ENCODE measurements at places on chromosomes 1 and 21. TPM values are rescaled to one million over a fixed set of nuclear protein-coding genes. Genes with fewer than 3 reads are reported as not detected.

- DNase-seq, result no peak
These were observed 47.3 kb upstream of the COL18A1 start for GRCh38 chr21:45357436-45358260.

DNA sequence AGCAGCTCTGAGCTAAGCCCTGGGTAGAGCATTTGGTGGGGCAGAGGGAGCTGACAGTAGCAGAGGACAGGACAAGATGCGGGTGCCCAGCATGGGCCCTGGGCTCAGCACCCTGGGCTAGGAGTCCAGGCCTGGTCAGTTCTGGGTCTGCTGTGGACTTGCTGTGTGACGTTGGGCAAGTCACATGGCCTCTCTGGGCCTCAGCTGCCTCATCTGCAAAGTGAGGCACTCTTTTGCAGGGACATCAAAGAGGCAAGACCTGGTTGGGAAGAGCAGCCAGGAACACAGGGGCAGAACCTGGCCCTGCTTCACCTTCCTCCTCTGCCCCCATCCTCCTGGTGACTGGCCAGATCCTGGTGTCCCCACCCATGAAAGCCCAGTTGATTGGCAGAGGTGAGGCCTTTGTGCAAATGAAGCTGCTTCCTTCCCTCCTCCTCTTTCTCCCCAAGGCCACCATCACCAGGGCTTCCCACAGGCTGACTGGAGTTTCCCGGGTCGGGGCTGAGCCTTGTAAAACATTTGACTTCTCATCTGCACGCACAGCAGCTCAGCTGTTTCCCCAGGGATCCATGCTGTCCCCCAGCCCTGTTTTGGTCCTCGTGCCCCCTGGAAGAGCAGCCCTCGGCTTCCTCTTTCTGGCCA, 350.5 kb downstream of the MATN1 start:
- no peak for DNase-seq

- DNase-seq, result no peak
These were observed 116.1 kb upstream of the GORAB start for GRCh38 chr1:170415710-170416372.

- DNase-seq, result no peak
These were observed 149.9 kb upstream of the ZNF648 start for GRCh38 chr1:182211386-182211785.

GRCh38 chr1:212315907-212316306, 30.7 kb downstream of the PPP2R5A start:
- peak; percentile 45 for DNase-seq

- no peak for DNase-seq
These were observed 722.2 kb downstream of the MATN1 start for GRCh38 chr1:30001011-30001731.

- DNase-seq, result peak; percentile 90
These were observed 11.1 kb downstream of the RNF19B start for GRCh38 chr1:32953495-32953894.

GRCh38 chr1:233885196-233885920, 19.1 kb upstream of the SLC35F3 start:
- peak; percentile 81 for DNase-seq

DNA sequence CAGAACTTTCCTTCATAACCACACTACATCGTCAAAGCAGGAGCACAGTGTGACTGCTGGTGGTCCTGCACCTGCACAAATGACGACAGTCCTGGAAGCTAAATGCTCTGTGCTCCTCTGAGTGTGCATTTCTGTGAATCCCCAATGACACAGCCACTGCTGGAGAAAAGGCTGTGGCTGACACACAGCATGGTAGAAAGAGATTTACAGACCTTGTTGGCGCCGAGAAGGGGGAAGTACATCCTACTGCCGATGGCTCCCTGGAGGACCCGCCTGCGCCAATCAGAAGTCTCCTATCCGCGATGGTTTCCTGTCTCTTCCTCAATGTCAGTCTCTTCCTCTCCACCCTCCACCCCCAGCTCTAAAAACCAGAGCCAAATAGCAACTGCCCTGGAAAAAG, 115.4 kb upstream of the RAB4A start:
- DNase-seq, result no peak

DNA sequence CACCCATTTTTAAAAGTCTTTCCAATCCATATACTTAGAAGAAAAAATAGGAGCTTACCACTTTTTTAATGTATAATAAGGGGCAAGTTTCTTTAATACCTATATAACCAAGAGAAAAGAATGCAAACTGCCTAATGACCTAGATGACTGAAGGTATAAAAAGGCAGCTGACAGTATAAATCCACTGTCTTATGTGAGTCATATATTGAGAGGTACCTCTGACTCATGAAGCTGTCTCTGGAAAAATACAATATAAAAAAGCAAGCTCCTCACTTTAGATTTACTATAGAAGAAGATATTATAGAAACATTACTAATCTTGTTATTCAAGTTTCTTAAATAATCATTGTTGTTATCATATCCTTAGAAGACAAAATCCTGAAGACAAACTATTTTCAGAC, 144.2 kb downstream of the VAV3 start:
- DNase-seq, result peak; percentile 73

DNA sequence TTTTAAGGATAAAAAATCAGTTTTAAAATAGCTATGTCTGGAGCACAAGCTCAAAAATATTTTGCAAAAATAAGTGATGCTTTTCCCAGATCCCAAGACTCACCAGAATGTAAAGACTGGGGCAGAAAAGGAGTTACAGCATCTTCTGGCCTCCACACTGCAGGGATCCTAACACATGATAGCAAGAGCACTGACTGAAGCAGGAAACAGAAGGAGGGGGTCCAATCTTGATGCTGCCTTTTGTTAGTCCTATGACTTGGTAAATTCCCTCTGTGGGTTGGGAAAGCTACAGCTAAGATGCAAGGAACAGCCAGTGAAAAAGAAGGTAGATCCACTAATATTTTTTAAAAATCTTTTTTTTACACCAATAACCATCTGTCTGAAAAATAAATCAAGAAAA, 54.2 kb upstream of the TNR start:
- DNase-seq, result no peak

- peak; percentile 46 for DNase-seq
These were observed 47.5 kb upstream of the CRNN start for GRCh38 chr1:152461544-152461943.

- DNase-seq, result no peak
These were observed 13.4 kb upstream of the B3GALT5 start for GRCh38 chr21:39599191-39599970.

DNA sequence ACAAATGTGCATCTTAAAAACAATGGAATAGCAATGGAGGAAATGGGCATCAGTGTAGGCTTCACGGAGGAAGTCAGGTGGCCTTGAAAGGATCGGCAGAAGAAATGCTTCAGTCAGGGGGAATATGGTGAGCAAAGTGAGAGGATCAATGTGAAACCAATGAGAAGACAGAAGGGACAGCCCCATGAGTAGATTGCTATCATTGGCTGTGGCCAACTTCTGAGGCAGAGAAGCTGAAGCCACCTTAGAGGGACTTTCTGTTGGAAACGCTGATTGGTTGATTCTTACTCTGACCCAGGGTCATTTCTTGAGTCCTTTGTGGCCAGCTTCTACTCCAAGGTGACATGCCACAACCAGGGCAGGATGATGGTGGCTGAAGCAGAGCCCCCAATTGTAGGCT, 130.7 kb upstream of the ZNF648 start:
- DNase-seq, result no peak

DNA sequence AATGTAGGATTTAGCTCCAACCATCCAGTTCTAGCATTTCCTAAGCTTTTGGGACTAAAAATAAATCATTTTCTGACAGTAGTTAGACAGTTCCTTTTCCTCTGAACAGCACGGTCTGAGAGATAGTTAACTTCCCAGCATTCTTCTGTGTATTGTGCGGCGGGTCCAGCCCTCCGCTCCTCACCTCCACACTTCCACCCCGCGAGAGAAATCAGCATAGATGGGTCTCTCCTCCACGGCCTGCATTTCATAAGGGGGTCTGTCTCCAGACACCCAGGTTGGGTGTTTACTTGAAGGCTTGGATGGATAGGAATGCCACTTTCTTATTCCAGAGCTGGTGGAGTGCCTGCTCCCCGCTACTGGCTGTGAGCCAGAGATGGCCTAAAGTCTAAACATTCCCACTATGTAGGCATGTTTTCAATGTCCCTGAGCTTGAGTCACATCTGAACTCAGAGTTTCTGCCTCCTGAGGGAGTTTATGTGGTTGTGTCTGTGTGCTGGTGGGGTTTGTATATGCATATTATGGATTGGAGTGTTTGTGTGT, 38.0 kb upstream of the PPP2R5A start:
- DNase-seq, result no peak

DNA sequence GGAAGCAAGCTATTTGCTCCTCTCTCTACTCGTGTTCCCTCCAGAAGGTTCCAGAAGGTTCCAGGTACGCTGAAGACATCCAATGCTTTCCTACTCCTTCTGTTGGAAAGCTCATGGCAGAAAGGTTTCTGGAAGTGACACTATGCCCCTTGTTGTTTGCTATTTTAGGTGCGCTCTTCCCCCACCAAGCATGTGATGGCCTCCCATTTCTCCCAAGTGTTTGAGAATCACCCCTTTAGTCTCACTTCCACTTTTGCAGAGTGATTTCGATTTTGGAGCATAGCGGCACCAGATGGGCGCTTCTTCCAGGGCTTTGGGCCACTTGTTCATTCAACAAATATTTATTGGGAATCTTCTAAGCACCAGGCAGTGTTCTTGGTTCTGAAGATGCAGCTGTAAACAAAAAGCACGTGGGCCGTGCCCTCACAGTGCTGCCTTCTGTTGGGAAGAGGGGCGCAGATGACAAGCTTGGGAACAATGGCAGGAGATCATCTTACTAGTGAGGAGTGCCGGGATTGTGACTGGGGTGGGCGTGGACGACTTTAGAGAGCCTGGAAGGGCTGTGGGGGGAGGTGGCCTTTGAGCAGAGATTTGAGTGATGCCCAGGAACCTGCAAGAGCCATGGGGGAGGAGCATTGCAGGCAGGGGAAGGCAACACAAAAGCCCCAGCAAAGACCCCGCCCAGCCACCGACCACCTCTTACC, 43.0 kb upstream of the TARDBP start:
- no peak for DNase-seq

- DNase-seq, result peak; percentile 10
These were observed 4.1 kb downstream of the ABCD3 start for GRCh38 chr1:94422115-94422820.

- no peak for DNase-seq
These were observed 3.6 kb downstream of the KIF2C start for GRCh38 chr1:44743211-44743610.

DNA sequence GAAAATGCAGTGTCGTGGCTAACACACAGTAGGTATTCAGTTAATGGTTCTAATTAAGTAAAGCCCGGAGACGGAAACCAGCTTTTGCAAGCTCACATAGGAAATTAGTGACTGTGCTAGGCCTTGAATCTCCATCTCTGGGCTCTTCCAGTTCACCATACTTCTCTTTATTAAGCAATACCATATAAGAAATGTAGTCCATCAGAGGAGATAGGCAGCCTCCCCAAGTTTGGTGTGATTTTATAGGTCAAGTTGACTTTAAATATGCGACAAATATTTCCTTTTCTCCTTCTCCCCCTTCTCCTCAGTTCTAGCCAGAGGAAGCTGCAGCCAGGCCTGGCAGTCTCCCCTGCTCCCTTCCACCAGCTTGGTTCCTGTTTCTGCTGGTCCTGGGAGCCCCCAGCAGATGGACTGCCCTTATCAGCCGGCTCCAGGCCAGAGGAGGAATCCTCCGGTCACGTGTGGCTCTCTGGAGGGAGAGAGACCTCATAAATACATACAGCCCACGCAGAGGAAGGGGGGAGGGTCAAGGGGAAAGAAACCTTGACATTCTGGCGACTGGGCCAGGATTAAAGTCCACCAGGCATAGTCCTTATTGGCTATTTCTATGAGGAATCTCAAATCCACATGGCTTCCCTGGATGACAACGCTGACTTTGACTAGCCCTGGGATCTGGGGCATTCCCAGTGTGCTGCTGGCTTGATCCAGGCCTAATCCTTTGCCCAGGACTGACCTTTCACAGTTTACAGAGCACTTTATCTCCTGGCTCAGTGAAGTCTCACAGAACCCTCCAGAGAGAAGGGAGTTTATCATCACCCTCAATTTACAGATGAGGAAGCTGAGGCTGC, 115.1 kb upstream of the JUN start:
- no peak for DNase-seq

- no peak for DNase-seq
These were observed 46.4 kb downstream of the TOR1AIP2 start for GRCh38 chr1:179831225-179831624.

DNA sequence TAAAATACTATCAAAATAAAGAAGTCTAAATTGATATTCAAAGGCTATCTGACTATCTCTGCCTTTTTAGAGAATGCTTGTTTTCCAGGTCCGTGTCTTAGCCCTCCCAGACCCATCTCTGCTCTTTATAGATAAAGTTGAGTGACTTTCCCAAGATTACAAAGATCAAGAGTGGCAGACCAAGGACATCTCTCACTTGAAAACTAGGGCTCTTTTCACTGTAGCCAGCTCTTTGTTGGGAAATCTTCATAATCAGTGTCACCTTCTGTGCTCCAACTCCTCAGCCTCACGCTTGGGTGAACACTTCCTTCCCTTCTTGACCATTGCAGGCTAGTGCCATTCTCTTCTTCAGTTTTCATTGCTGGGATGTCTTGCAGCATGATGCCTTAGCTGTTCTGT, 211.1 kb downstream of the PBX1 start:
- no peak for DNase-seq

GRCh38 chr1:198641501-198641900, 2.7 kb downstream of the PTPRC start:
- DNase-seq, result peak; percentile 32

DNA sequence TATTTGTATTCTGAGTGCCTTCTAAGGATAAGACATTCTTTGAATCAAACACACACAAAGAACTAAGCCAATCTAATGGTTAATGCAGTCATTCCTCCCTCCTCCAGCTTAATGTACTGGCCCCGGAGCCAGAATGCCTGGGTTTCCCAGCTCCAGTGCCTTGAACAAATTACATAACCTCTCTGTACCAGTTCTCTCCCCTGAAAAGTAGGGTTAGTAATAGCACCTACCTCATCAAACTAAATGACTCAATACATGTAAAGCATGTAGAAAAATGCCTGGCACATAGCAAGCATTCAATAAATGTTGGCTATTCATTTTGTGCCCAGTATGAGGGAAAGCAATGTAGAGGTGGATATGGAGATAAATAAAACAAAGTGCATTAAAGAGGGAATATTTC, 14.0 kb downstream of the C1orf52 start:
- DNase-seq, result no peak

- DNase-seq, result no peak
These were observed 55.5 kb downstream of the CACNA1E start for GRCh38 chr1:181538836-181539235.

DNA sequence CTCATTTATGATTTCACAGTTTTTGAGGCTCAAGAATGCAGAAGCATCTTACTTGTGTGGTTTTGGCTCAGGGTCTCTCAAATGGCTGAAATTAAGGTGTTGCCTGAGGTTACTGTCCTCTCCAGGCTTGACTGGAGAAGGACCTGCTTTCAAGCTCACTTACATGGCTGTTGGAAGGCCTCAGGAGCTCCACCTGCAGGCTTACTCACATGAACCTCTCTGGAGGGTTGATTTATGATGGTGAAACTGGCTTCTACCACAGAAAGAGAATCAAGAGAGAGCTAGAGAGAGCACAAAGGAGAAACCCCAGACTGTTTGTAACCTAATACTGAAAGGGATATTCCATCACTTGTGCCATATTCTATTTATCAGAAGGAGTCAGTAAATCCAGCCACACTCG, 6.2 kb upstream of the KCNK2 start:
- peak; percentile 51 for DNase-seq

DISP3 gene
- 0.02 TPM for total RNA-seq

DEPDC1 gene
- total RNA-seq, result 55.3 TPM

HSD17B7 gene
- total RNA-seq, result 28.2 TPM

CRNN gene
- not detected for total RNA-seq

TAF1A gene
- total RNA-seq, result 14.5 TPM

KIF14 gene
- 17.3 TPM for total RNA-seq

AUNIP gene
- 12.8 TPM for total RNA-seq

S100A7 gene
- total RNA-seq, result not detected

KIAA0040 gene
- not detected for total RNA-seq

IQCC gene
- 3.0 TPM for total RNA-seq

All from HT1080 (cell line).